CD4-positive, alpha-beta T cell treated with Interleukin-15 for 1 hour (primary cell): ENCODE measurements at places on chromosomes 4 and X.

GRCh38 chr4:166143227-166143626 lies 270.2 kb downstream of the TLL1 start:
- no peak for DNase-seq

DNA sequence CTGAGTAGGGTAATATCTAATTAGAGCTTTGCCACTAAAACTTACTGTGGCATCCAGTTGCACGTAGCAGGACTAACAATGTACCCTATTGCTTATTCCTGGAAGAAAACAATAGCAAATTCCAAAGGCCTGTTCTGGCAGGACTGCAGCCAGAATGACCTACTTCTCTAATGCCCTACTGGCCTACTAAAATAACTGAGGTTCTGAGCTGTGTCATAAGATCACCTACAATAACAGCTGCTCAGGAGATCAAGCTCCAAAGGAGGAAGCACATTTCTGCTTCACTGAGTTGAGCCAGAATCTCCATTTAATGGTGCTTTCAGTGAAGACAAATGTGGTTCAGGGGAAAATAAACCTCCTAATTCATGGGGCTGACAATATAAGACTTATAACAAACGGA lies 42.2 kb upstream of the CXCL8 start:
- no peak for DNase-seq

DNA sequence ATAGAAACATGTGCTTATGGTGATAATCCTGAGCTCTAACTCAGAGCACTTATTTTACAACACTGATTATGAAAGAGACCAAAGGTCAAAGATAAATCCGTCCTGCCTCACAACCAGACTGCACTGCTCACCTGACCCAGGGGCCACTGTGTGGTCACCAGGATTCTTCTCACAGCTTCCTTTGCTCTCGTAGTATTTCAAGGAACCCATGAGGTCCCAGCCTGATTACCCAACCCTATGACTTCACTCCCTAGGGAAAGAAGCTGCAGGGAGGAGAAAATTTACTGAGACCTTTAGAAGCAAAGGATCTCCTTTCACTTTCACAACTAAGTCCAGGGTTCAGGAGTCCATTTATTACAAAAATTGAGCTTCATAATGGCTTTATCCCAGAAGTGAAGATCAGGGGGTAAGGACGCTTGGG lies 9.6 kb downstream of the SLC25A5 start:
- DNase-seq = no peak

DNA sequence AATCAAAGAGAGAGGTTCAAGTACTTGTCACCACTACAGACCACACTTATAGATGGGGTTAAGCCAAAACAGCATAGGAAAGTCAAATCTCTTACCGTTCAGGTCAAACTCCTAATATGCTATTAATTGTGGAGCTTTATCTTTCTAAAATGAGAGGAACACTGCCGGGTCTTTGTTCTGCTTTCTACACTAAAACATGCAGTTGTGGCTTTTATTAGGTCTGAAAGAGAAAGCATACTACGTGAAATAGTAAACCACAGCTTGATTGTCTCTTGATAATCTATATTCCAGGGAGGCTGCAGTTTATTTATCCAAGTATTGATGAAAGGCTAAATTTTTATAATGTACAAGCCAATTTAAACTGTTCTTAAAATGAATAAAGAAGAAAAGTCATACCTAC lies 12.3 kb upstream of the INPP4B start:
- no peak for DNase-seq

DNA sequence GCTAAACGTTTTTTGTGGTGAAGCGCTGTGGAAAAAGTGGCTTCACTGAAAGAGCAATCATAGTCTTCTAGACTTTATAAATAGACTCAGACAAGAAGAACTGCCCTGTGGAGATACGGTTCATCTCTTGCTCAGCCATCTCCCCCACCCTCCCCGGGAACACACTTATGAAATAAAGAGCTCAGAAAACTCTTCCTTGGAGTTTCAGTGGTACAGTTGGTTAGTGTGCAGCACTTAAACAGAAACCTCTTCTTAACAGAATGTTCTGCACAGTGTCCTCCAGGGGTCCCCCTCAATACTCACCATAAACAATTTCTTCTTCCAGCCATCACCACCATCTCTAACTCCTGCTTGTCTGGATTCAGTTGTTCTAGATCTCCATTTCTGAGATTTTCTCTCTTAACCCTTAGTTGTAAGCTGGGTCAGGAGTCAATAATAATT lies 313.0 kb downstream of the ARHGAP10 start:
- no peak for DNase-seq

DNA sequence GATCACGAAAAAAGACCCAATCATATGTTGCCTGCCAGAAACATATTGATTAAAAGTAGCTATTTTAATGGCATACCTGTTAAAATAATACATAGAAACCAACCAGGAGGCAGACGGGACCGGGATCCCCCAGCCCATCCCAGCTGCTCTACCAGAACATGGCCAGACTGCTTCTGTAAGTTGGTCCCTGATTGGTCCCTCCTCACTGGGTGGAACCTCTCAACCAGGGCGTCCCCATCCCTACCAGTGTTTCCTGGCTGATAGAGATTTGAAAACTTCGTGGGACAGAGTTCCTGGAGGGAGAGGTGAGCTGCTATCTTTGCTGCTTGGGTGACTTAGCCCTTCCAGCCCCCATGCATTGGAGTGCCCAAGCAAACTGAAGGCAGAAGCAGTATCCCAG lies 256.2 kb downstream of the TRAM1L1 start:
- DNase-seq = no peak

- DNase-seq = peak; percentile 48
Observed at GRCh38 chrX:40734971-40735324, 394 bp downstream of the MED14 start.

- DNase-seq = peak; percentile 43
Observed at GRCh38 chrX:41561045-41561444, 113.9 kb downstream of the NYX start.

- DNase-seq = no peak
Observed at GRCh38 chrX:139831675-139832456, 101.0 kb downstream of the ATP11C start.

- DNase-seq = no peak
Observed at GRCh38 chrX:3599802-3600430, 113.5 kb downstream of the PRKX start.

GRCh38 chrX:48616576-48616975 lies 19.3 kb downstream of the WDR13 start:
- DNase-seq = no peak

DNA sequence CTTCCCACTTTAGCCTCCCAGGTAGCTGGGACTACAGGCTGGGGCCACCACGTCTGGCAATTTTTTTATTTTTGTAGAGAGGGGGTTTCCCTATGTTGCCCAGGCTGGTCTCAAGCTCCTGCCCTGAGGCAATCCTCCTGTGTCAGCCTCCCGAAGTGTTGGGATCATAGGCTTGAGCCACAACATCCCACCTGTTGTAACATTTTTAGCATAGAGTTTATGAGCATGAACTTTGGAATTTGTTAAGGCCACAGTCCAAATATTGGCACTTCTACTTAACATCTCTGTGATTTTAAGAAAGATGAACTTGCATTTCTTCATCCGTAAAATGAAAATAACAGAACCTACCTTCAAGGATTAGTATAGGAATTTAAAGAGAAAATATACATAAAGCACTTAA lies 445.6 kb downstream of the IQCM start:
- no peak for DNase-seq

- DNase-seq = no peak
Observed at GRCh38 chrX:100615005-100615404, 21.6 kb downstream of the TSPAN6 start.

DNA sequence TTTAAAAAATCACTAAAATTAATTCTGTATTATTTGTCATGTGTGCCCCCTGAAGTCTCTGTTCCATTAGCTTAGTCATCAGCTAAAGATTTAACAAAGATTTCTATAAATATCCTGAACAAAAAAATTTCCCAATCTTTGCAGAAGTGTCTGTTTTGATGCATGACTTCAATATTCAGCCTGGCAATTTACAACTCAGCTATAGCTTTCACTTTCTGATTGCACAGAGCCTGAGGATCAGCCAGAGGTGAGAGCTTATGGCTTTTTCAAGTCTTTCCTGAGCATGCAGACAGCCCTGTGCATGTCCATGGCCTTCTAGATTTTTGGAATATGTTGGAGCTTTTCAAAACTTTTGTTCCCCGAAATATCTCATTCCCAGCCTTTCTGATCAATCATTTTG lies 420.1 kb downstream of the ZNF674 start:
- no peak for DNase-seq

- no peak for DNase-seq
Observed at GRCh38 chr4:629915-630641, 4.7 kb downstream of the PDE6B start.

GRCh38 chr4:55258152-55258865 lies 87.7 kb upstream of the SRD5A3 start:
- DNase-seq = no peak

- no peak for DNase-seq
Observed at GRCh38 chrX:148691456-148691855, 191.0 kb downstream of the AFF2 start.

DNA sequence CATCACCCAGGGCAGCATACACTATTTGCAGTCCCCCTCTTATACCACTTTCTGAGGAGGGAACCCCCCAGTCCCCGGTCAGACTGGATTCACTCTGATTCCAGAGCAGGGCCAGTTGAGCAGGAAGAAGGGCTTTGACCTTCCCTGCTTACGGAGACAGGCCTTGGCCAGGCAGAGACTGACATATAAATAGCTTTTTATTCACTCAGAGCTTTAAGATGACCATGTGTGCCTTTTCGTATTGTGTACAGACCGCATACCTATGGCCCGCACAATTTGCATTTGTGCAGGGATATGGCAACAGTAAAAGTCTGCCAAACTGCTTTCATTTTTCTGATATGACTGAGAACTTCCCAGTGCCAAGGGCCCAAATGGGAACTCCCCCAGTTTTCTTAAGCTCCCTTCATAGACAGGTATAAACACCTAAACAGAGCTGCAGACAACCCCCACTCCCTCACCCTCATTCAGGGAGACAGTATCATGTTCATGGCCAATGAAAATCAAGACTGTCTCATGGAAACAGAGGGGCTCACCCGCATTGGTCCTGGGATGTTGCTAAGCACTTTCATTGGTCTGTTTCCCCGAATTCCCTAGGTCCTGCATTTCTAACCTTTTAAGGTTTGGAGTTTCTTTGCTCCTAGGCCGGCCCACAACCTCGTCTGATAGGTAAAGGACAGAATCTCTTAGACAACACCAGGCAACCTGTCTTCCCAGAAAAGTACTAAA lies 86.0 kb downstream of the RTL5 start:
- no peak for DNase-seq

- DNase-seq = no peak
Observed at GRCh38 chr4:76644831-76645485, 209.9 kb downstream of the SHROOM3 start.

- DNase-seq = no peak
Observed at GRCh38 chr4:78652282-78652876, 100.8 kb downstream of the ANXA3 start.

- no peak for DNase-seq
Observed at GRCh38 chr4:77599378-77599777, 6.2 kb upstream of the CXCL13 start.

GRCh38 chrX:34350561-34351335 lies 218.6 kb upstream of the FAM47A start:
- no peak for DNase-seq

DNA sequence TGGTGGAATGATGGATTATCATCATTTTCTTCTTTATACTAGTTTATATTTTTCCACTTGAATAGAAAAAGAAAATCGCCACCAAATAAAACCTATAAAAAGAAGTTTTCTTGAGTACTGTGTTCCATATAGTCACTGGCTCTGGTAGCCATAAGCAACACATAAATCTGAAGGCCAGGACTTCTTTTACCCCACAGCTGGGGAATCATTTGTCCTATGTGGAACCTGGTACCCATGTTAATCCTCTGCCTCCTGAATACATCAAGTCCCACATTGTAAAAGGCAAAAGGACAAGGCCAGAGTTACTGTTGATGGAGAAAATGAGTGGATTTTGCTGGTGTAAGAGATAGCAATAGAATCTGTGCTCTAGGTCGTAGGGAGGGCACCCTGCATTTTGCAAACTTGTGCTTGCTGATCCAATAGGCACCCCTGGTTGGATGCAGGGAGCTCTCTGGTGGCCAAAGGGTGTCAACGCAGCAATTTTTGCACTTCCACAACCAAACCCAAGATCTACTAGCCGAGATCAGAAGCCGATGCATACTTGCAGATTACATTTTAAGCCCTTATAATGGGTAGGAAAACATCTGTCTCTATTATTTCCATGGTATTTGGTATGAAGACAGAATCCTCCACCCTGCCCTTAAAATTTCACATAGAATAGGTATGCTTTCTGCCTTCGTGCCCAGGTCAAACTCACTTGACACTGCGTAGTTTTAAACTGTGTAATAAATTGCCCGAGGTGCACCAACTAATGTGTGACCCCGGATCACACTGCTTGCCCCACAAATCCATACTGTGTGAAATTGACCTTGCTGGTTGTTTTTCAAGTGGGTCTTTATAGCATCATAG lies 146.2 kb upstream of the SCML1 start:
- DNase-seq = peak; percentile 20

DNA sequence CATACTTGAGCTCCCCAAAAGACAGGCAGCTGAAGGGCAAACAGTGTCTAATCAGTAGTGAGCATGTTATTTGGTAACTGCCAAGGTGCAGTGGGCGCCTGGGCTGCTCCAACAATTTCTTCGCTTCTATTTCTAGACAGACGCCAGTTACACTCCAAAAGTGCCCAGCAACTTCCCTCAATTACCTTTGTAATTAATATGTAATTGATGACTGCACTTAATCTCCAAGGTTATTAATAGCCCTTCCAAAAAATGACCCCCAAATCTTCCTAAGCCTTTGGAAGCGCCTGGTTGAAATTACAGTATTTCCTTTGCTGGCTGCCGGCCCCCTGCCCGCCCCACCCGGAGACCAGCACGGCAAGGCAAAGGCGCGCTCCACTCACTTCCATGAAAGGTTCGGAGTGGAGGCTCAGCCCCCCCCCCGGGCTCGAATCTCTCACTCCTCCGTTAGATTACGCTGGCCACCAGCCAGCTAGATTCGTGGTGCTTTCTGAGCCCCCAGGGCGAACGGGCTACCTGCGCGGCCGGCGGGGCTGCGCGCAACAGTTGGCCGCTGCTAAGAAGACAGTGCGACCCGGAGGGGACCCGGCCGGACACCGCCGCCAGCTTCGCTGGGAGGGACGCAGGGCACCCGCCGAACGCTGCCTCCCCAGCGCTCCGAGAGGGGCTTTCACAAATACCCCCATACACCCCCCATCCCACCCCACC lies 1.9 kb downstream of the GPC4 start:
- no peak for DNase-seq

DNA sequence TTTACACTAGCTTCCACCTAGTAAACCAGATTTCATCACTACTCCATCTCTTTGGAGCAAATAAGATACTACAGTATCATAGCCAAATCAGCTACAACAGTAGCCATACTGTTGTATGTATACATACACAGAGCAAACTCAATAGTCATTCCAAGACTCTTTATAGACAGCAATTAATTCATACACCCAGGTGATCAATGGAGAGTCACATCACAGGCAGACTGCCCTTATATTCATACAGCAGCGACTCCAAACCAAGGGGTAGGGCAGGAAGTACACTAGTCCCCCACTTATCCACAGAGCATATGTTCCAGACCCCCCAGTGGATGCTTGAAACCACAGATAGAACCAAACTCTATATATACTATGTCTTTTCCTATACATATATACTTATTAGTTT lies 76.6 kb downstream of the FBXW7 start:
- no peak for DNase-seq
